EL (cell line): ENCODE measurements at places on chromosomes 16 and 17.

DNA sequence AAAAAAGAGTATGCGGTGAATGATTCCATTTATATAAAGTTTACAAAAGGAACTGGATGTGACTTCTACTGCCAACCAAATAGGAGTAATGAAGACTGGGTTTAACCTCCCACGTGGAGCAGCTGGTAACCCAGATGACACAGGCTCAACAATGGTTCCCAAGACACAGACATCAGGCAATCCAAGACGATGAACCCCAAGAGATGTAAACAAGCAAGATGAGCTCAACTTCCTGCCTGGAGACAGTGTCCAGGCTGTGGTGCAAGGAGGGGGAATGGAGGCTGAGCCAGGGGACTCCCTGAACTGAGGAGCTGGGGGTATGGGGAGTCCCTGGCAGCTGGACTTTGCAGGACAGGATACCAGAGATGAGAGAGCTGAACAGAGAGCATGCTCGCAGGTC is 104.7 kb downstream of the LITAF start:
- peak; percentile 47 for DNase-seq

- peak; percentile 43 for DNase-seq
Measured at GRCh38 chr17:16986391-16986790, 14.5 kb upstream of the TNFRSF13B start.

GRCh38 chr16:87253536-87253935 is 63.7 kb downstream of the C16orf95 start:
- no peak for DNase-seq

- peak; percentile 71 for DNase-seq
Measured at GRCh38 chr17:8079291-8080207, 8.0 kb downstream of the ALOX12B start.

GRCh38 chr17:64128787-64129514 is 993 bp downstream of the ERN1 start:
- peak; percentile 59 for DNase-seq

- DNase-seq: peak; percentile 79
Measured at GRCh38 chr17:29579866-29580771, 9.3 kb downstream of the GIT1 start.

- DNase-seq: no peak
Measured at GRCh38 chr16:21982108-21982507, 18.8 kb downstream of the PDZD9 start.

DNA sequence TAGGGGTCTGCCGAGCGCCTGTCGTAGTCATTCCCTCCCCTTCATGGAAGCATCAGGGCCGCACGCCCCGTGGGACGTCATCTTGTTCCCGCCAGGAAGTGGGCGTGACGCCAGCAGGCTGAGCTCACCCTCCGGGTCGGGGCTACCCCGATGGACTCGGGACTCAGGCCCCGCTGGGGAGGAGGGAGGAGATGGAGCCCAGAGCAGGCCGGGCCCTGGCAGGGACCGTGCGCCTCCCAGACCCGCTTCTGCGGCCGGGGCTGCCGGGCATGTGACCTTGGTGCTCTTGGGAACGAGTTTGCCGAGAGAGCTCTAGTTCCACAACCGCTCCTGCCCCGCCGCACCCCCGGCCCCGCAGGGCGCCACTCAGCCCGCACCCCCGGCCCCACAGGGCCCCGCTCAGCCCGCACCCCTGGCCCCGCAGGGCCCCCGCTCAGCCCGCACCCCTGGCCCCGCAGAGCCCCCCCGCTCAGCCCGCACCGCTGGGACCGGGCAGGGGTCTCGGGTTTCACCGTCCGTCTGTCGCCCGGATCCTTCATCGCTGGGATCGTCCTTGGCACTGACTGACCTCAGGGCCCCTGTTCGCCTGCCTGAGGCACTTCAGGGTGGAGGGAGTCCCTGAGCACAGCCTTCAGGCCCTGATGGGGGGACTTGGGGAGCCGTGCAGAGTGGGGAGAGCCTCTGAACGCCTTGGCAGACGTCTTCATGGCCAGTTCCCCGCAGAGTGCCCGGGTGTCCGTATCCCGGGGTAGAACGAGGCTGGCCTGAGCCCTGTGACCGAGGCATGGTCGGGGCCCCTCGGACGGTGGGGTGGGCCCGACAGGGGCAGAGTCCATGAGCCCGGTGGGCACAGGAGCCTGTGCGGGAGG is 5.8 kb downstream of the CACNA1H start:
- DNase-seq: peak; percentile 28

- DNase-seq: peak; percentile 45
Measured at GRCh38 chr17:45312477-45313420, 4.1 kb downstream of the MAP3K14 start.

DNA sequence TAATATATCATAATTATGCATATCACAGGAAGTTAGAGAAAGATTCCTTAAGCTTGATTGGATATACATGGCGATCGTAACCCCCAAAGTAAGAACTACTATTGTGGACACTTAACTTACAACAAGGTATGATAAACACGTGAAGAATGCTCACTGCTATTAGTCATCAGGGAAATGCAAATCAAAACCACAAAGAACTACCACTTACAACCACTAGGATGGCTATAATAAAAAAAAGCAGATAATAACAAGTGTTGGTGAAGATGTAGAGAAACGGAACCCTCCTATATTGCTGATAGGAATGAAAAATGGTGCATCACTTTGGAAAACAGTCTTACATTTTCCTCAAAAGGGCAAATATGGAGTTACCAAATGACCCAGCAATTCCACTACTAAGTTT is 265.9 kb downstream of the SLC39A11 start:
- peak; percentile 41 for DNase-seq

- no peak for DNase-seq
Measured at GRCh38 chr16:16030449-16030848, 81.0 kb downstream of the ABCC1 start.
